Gastroesophageal sphincter (tissue), 4 donors: ENCODE measurements at places on chromosomes 16 and 17.
A peak's percentile ranks its signal among the peaks of the same experiment; 100 is the strongest.

DNA sequence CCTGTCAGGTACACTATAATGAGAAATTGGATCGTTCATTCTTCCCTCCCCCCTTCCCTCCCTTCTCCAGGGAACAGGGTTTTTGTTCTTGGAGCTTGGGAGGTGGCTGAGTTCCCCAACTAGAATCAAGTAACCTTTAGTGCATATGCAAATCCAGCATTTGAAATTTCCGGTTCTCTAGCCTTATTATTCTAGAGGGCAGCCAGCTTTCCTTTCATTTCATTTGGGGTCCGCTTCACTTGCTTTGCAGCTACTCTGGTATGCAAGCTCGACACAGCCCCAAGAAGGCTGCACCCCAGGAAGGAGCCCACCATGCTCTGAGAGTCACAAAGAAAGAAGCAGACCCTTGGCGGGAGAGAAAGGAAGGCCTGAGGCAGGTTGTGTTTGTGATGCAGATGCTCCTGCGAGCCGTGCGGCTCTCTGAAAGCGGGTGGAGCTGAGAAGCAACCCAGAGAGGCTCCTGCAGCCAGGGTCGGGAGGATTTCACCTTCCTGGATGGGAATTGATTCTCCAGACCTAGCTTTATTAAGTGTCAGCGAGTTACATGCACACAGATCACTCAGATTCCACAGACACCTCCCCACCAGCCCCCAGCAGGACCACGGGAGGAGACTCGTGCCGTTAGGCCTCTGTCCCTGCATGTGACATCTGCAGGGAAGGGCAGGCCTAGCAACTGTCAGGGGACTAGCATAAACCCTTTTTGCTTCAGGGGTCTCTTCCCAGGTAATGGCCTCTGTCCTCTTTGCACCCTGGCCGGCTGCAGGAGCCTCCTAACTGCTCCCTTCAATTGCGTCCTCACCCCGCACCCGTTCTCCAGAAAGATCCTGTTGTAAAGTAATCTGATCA is 34.5 kb downstream of the PMM2 start:
- no peak for ATAC-seq

GRCh38 chr16:14205666-14206065 is 134.5 kb downstream of the MRTFB start:
- no peak for ATAC-seq

- no peak for ATAC-seq
These were observed 83.9 kb upstream of the FBXO47 start for GRCh38 chr17:39051001-39051585.

- ATAC-seq = no peak
These were observed 431.9 kb downstream of the SHISA9 start for GRCh38 chr16:13333336-13333735.

- peak; percentile 81 for ATAC-seq
These were observed 5.1 kb upstream of the GGT6 start for GRCh38 chr17:4565209-4566141.

DNA sequence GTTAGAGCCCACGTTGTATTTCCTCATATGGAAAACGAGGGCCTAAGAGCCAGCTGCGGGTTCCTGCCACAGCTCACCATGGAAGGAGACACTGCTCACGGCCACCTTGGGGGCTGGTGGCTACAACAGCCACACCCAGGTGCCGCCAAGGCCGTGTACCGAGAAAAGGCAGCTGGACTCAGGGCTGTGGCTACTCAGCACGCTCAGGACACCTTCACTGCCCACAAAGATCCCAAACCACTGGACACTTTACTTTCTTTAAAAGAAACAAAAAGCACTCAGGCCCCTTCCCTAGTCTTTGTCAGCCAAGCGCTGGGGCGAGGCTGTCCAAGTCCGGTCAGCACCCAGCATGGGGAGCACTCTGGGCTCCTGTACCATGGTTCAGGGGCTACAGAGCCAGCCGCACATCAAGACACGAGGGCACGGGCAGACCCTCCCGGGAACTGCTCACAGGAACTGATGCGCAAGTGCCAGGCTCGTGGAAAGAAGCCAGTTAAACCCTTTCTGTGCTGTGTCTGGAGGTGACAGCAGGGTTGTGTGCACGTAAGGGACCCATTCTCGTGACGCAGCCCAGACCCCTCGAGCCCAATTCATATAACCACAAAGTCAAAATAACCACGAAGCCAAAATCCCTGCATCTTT is 18.5 kb downstream of the SLC16A3 start:
- no peak for ATAC-seq

DNA sequence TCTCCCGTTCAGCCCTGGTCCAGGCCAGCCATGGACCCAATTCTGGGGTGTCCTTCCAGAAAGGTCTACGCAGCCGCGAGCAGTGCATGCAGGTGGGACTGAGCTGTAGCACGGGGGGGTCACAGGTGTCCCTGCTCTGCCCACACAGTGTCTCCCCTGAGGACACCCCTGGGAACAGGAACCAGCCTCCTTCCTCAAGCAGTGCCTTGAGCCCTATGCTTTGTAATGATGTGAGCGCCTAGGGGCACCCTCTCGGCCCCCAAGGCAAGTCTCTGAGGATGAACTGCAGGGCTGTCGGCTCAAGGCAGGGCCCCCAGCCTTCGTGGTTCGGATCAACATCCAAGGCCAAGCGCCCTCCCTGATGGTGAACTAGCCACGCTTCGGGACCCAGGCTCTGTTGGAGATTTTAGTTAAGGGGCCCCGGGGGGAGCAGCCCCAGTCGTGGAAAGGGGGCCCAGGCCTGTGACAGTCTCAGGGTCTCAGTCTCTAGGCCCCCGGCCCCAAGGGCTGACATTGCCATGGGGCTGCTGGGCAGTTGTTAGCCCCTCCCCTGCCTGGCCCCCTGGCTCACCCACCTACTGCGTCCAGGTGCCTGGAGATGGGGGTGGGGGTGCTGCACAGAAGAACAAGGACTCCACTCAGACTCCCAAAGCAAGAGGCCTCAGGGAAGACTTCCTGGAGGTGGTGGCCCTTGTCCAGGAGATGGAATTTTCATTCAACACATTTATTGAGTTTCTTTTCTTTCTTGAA is 2.3 kb downstream of the IL17C start:
- ATAC-seq = no peak
